ENCODE measurements at places on chromosomes 2 and 18.

GRCh38 chr18:14974576-14974975 is 226.6 kb downstream of the ANKRD30B start:
- no peak for DNase-seq

GRCh38 chr2:240584486-240585031 is 2.0 kb upstream of the CAPN10 start:
- no peak for DNase-seq

DNA sequence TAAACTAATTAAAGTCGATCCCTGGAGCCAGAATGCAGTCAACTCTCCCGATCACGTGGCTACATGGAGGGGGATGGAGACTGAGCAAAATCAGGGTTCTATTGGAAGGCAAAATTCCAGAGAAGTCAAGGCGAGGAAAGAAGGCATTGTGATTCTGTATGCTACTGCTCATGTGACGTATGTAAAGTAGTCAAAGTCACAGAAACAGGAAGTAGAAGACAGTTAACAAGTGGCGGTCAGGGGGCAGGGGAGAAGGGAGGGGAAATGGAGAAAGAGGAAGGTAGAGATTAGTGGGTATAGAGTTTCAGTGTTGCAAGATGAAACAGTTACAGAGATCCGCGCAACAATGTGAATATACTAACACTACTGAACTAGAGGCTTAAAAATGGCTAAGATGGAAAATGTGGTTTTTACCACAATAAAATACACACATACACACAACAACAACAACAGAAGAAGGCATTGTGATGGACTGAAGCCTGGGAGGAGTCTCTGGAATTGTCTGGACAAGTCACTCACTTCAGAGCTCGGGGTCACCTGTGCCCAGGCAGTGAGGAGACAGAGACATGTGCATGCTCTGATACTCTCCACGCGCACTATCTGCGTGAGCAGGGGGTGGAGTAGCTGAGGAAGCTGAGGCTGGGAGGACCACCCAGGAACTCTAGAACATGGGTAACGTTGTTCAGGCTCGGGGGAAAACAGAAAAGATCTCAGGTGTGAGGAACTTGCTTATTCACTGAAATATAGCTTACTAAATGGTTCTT is 89.9 kb upstream of the CDCA7 start:
- no peak for DNase-seq

GRCh38 chr2:112623913-112624777 is 21.6 kb upstream of the SLC20A1 start:
- DNase-seq, result no peak

- DNase-seq, result no peak
Observed at GRCh38 chr18:27413495-27414401, 228.6 kb upstream of the CHST9 start.

DNA sequence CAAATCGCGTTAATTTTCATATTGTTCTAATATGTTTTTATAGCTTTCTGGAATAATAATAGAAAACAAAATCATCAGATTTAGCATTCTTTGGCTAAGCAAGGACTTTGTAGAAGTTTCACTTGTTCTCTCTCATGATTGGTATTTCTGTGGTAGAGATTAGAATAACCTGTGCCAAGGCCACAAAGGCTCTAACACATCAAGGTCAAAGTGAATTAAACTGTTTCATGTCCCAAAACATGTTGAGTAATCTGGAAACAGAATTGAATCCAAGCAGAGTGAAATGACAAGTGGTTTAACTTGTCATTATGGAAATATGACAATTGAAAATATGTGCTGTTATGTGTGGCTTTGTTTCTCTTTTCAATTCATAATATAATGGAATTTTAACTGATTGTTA is 617.4 kb downstream of the CCDC85A start:
- no peak for DNase-seq

GRCh38 chr2:24058564-24059271 is 9.2 kb downstream of the FKBP1B start:
- no peak for DNase-seq

GRCh38 chr2:163401481-163401880 is 334.3 kb downstream of the FIGN start:
- no peak for DNase-seq

DNA sequence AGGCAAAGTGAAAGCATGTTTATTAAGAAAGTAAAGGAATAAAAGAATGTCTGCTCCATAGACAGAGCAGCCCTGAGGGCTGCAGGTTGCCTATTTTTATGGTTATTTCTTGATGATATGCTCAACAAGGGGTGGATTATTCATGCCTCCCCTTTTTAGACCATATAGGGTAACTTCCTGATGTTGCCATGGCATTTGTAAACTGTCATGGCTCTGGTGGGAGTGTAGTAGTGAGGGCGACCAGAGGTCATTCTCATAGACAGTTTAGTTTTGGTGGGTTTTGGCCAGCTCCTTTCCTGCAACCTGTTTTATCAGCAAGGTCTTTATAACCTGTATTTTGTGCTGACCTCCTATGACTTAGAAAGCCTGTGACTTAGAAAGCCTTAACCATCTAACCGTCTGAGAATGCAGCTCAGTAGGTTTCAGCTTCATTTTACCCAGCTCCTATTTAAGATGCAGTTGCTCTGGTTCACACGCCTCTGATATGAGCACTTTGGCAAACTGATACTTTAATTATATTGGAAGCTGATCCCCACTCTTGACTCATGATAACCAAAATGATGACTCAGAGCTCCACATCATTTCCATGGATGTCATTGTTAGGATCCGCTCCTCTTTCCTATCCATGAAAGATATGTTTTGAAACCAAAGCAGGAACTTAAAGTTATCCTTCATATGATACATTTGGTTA is 14.5 kb upstream of the ERMN start:
- DNase-seq, result no peak

GRCh38 chr2:189937691-189938090 is 124.8 kb downstream of the MSTN start:
- no peak for DNase-seq

GRCh38 chr2:31253356-31254131 is 19.6 kb downstream of the EHD3 start:
- no peak for DNase-seq

DNA sequence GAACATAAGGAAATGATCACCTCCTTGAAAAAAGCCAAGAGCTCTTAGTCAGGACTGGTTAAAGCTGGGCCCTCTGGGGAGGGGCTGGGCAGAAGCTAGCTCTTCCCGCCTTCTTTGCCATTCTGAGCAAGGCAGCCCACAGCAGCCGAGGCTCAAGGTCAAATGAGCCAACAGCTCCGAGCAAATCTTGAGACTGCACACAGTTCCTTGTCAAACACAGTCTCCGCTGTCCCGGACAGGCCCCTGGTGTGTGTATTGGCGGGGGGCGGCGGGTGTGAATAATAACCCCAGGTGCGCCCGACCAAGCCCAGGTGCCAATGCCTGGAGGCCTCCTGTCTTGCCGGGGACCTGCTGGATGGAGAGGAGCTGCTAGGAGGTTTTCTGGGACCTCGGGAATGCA is 46.4 kb upstream of the ACAA2 start:
- DNase-seq, result no peak

GRCh38 chr2:219142329-219142728 is 18.3 kb downstream of the NHEJ1 start:
- DNase-seq, result no peak

DNA sequence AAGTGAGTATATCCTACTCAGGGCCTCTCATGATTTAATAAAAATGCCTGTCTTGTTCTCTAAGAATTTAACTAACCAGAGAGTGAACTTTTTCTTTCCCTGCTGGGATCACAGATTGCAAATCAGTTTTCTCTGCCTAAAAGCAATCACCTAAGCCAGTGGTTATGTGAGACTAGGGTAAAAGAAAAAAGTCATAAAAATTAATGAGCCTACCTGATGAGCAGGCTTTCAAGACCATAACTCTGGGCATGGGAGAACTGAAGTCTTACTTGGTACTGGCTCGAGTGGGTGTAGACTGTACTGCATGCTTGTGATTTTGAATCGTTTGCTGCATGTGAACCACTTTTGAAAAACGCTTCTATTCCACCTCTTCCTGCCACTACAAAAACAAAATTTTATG is 1677.0 kb upstream of the LRRTM1 start:
- DNase-seq, result no peak

- DNase-seq, result no peak
Observed at GRCh38 chr2:185335879-185336278, 402.7 kb upstream of the FSIP2 start.

DNA sequence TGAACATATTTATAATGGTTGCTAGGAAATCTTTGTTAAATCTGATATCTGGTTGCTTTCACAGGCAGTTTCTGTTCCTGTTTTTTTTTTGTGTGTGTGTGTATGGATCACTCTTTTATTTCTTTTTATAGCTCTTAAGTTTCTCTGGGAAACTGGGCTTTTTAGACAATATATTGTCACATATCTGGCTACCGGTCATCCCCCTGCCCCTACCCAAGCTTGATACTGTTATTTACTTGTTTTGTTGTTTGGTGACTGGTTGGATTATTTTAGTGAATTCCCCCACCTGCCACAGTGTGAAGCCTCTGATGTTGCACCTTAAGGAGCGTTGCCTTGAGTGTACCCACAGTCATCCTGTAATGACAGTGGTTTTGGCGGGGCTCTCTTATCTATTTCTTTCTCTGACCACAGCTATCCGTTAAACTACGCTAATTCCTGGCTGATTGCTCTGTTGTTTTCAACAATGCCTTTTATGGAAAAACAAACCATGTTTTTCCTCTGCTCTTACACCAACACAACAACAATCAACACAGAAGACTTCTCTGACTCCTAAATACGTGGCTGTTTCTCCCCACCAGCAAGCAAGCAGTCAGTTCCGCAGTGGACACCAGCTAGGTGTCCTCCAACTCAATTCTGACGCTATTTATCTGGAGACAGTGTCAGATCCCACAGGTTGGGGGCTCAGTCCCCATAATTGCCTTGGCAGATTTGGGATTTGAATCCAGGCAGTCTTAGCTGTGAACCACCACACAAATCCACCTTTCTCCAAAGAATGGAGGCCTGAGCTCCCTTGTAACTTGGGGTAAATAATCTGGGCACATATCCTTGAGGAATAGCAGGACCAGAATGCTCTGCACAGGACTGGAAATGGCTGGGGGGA is 10.9 kb downstream of the GNLY start:
- no peak for DNase-seq

DNA sequence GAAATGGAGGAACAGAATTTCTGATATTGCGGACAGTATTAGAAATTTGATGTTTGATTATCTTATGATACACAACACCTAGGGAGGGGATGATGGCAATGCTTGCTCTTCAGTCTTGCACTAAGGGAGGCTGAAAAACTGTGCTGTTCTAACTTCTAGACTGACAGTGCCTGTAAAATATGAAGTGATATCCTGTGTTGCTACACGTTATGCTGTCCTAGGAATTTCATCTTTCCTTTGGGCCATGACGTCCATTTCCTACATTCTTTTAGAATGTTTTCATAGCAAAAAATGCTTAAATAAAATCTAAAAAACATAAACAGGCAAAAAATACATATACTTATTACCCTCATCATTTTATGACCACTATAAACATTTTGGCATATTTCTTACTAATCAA is 55.3 kb downstream of the OSBPL1A start:
- no peak for DNase-seq

DNA sequence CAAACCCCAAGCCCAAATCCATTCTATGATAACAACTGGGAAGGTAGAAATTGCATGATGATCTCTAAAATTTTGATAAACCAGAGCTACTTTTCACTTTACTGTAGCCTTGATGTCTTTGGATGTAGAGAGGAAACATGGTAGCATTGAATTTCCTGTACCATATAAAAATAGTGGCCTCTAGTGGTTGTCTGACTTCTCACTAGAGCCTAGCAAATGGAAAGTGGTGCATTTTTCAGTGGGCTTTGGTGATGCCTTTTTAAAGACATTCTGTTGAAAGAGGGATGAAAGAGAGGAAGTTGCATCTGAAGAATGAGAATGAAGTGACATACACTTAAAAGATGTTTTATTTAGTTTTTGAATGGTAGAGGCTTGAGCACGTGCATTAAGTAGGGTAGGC is 662.2 kb downstream of the XIRP2 start:
- DNase-seq, result peak; percentile 2

DNA sequence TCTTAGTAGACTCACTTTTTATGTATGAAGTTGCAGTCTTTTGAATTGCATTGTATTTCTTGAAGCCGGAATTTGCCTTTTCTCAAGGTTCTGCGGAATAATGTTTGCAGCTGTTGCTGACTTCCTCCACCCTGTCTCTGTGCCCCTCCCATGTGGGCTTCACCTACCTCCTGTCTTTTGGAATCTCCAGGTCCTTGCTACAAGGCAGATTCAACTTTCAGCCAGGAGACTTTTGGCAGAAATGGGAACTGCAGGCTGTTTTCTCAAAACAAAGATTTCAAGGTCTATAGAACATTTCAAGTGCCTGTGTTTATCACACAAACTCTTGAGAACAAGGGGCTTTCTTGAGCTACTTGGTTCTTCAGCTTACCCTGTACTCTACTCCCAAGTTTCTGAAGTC is 25.6 kb downstream of the ZNF236 start:
- no peak for DNase-seq

- DNase-seq, result no peak
Observed at GRCh38 chr2:238925816-238926521, 78.1 kb downstream of the TWIST2 start.

DNA sequence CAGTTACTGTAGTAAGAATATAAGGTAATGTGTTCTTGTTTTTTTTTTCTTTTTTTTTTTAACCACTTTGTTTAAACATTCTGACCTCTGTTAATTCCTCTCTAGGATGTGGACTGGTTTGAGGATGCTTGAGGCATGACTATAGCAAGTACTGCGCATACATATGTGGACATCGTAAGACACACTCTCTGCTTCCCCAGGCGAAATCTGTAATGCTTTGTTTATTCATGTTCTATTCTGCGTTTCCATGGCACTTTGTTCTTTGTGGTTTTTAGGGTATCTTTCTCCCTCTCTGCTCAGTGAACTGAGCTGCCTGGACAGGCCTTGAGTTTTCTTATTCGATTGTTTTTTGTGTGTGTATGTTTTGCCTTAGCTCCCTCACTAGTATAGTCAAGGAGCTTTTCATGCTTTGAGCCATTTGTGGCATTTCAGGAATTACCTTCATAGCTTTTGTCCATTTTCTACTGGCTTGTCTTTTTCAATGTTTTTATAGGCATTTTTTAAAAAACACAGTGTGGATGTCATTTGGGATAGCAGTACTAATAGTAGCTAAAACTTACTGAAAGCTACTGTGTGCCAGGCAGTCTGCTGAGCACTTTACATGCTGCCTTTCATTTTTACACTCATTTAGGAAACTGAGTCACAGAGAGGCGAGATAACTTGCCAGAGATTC is 1.9 kb upstream of the SH3BP4 start:
- no peak for DNase-seq

GRCh38 chr2:158507141-158507540 is 50.4 kb downstream of the PKP4 start:
- DNase-seq, result no peak

GRCh38 chr2:71800106-71800809 is 346.9 kb downstream of the DYSF start:
- no peak for DNase-seq

- DNase-seq, result no peak
Observed at GRCh38 chr2:181862583-181863281, 28.8 kb upstream of the ITPRID2 start.

DNA sequence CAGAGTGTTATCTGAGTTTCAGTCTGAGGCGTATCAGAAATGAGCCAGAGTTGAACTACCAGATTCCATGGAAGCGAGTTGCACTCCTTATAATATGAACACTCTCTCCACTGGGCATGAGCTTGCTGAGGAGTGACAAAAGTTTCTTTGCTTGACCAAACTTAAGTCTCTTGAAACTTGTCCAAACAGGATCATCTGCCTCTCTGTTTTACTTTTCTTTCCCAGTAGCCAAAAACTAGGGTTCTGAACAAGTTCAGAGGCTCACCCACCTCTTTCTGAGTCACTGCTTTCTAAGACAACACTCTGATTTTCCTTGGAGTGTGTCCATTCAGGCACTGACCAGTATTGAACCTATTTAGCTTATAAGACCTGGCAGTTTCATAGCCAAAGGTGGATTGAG is 233.2 kb upstream of the TCF4 start:
- no peak for DNase-seq

- no peak for DNase-seq
Observed at GRCh38 chr2:214503568-214503967, 92.7 kb downstream of the VWC2L start.

Measured in NCI-H774 (cell line).